CD4-positive, alpha-beta T cell treated with Interleukin-21 for 1 hour (primary cell): ENCODE measurements at places on chromosomes 2 and 18.

DNA sequence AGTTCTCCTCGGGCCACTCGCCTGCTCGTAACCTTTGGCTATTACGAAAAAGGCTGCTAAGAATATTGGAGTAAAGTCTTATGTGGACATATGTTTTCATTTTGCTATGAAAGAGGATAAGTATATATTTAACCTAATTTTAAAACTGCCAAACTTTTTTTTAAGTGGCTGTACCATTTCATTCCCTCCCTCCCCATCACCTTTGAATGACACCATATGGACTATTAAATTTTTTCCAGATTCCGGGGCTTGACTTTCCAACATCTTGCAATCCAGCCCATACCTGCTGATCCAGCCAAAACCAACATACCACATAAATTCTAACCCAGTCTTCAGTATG lies 31.5 kb downstream of the REEP1 start:
- DNase-seq = no peak

- no peak for DNase-seq
These were observed 12.6 kb downstream of the DYSF start for GRCh38 chr2:71465961-71466300.

DNA sequence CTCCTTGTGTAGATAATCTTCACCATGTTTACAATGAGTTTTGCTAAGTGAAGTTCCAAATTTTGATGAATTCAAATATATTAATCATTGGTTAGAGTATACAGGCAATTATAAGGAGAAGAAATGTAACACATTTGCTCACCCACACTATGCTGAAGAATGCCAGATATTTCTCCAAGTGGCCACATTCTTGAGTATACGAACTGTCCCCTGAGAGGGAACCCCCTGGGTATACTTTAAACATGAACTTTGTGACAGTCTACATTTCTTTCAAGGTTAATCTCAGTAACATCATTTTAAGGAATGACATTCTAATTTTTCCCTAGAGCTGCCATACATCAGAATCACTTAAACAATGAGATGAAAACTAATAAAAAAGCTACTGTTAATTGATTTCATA lies 39.8 kb upstream of the CDKL4 start:
- no peak for DNase-seq

GRCh38 chr2:216800836-216801235 lies 59.0 kb downstream of the TNP1 start:
- no peak for DNase-seq

- no peak for DNase-seq
These were observed 128.0 kb upstream of the TACR1 start for GRCh38 chr2:75327334-75327733.

DNA sequence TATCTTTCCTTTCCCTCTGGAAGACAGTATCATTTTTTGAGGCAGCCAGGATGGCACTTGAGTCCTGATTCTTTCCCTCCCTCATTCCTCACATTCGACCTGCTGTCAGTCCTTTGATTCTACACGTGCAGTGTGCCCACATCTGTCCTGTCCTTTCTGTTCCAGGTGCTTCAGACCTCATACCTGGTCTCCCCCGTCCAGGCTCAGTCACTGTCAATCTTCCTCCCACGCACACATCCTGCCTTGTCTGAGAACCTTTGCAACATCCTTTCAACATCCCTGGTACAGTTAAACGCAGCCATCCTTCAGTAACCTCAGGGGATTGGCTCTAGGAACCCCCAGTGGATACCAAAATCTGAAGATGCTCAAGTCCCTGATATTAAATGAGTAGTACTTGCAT lies 10.1 kb downstream of the BCL2 start:
- peak; percentile 42 for DNase-seq

GRCh38 chr2:239612133-239612532 lies 211.3 kb upstream of the HDAC4 start:
- no peak for DNase-seq
